ENCODE measurements at places on chromosomes 5 and 9. TPM values are rescaled to one million over a fixed set of nuclear protein-coding genes. Genes with fewer than 3 reads are reported as not detected.

The LMX1B gene
- 0.14 TPM for total RNA-seq

The SLC34A3 gene
- total RNA-seq: under 0.01 TPM

The LHX6 gene
- total RNA-seq: 0.34 TPM

The SPINK7 gene
- total RNA-seq: 37.3 TPM

The POLR3G gene
- total RNA-seq: 17.8 TPM

The NEUROG1 gene
- total RNA-seq: not detected

The FGF10 gene
- not detected for total RNA-seq

The PTGDS gene
- not detected for total RNA-seq

The KCNN2 gene
- total RNA-seq: under 0.01 TPM

The ANKRD18B gene
- 8.0 TPM for total RNA-seq

The CDH6 gene
- total RNA-seq: 0.14 TPM

The NSG2 gene
- total RNA-seq: 0.21 TPM

The FOXD4L6 gene
- total RNA-seq: under 0.01 TPM

The SLC6A18 gene
- total RNA-seq: not detected

Data from nasal cavity respiratory epithelium epithelial cell of viscerocranial mucosa (primary cell).